ENCODE measurements at places on chromosomes 2 and 18.

DNA sequence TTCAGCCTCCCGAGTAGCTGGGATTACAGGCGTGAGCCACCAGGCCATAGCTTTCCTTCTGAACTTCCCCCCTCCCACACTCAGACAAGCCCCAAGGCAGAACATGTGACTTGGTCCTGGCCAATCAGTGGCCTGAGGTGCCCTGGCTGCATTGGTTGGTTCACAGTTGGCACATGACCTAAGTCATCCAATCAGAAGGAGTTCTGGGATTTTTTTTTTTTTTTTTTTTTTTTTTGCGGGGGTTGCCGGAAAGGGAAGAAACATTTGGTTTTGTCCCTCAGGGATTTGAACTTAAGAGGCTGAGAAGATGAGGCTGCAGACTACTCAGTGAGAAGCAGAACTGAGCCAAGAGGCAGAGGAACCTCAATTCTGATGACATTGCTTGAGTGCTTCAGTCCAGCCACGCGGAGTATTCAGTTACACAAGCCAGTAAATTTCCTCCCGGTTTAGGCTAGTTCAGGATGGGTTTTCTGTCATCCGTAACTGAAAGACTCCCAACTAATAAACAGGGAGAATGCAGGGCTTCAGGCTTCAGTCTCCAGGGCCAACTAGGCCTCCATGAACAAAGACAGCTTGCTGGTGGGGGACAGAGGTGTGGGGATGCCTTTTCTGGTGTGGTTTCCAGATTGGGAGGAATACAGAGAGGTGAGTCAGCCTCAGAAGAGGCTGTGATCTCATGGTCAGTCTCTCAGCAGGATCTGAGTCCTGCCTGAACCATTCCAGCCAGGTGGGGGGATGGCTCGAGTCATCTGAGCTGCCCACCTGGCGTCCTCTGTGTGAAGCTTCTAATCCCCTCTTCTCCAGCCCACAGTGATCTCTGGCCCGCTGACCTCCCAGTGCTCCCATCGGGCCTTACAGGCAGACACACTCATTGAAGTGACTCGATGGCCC, 9.2 kb downstream of the PTMA start:
- DNase-seq: peak; percentile 39

DNA sequence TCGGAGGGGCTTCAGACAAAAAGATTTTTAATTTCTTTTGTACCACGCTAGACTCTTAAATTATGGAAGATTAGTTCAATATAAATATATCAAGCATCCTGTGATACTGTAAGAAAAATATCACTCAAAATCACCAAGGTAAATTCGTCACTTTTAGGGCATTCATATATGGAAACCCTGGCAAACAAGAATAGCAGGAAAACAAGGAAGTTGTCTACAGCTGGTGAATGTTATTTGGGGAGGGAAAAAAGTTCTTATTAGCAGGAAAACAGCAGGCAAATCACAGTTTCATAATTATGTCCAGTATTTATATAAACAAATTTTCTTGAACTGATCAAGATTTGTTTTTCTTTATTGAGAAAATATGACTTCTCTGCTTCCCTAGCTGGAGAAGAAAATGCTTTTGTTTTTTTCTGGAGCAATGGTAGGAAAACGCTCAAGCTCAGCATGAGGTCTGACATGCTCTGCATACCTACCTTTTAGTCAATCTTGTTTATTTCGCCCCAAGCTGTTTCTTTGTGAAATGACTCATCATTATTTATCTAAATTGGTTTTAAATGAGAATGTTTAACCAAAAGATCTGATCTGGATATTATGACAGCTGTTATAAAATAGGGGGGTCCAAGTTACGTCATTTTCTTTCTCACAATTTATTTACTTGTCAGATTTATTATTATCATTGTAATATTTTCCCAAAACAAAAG, 14.7 kb downstream of the LINC00305 start:
- no peak for DNase-seq

GRCh38 chr18:59760212-59760611, 63.0 kb upstream of the CCBE1 start:
- no peak for DNase-seq

GRCh38 chr18:23337599-23338444, 115.3 kb upstream of the RIOK3 start:
- no peak for DNase-seq

- peak; percentile 73 for DNase-seq
Measured at GRCh38 chr2:236988690-236989624, 96.7 kb upstream of the COPS8 start.

DNA sequence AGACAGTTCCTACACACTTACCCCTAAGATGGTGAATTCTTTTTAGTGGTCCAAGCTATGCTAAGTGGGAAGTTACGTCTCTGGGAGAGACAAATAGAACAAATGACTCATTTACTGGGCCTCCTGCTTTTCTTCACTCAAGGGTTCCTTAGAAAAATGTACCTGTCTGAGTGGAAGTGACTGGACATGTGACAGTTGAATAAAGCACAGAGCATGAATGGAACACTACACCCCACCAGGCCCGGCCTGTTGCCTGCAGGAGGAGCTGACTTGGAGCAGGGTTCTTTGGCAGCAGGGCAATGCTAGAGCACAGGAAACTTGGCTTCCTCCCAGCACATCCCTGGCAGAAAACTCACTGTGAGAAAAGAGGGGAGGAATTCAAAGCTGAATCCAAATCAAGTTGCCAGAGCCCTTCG, 451.0 kb upstream of the SETBP1 start:
- DNase-seq: peak; percentile 80

DNA sequence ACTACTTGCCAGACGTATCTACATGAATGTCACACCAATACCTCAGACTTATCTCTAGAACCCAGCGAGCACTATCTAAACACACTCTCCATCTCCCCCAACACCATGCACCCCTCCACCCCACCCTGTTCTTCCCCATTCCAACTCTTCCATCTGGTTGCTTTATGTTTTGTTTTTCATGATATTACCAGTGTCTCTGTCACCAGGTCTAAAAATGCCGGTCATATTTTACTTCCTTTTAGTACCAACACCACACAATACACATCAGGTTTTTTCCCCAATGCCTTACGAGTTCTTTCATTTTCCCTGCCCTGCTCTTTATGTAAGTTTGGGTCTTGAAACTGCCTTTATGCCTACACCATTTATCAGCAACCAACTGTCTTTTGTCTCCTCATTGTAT, 10.2 kb upstream of the ITGA4 start:
- DNase-seq: no peak

GRCh38 chr2:41718705-41719104, 329.1 kb upstream of the PKDCC start:
- DNase-seq: no peak

All from left ventricle myocardium superior (tissue), 1 donor.